Nephron progenitor cell (in vitro differentiated cells): ENCODE measurements at places on chromosomes 4 and X.

GRCh38 chr4:2255501-2256155 is 6.3 kb downstream of the MXD4 start:
- DNase-seq, result no peak

GRCh38 chrX:106706466-106706865 is 20.0 kb upstream of the RNF128 start:
- DNase-seq, result no peak

GRCh38 chr4:122083989-122084388 is 68.1 kb upstream of the BLTP1 start:
- DNase-seq, result no peak

DNA sequence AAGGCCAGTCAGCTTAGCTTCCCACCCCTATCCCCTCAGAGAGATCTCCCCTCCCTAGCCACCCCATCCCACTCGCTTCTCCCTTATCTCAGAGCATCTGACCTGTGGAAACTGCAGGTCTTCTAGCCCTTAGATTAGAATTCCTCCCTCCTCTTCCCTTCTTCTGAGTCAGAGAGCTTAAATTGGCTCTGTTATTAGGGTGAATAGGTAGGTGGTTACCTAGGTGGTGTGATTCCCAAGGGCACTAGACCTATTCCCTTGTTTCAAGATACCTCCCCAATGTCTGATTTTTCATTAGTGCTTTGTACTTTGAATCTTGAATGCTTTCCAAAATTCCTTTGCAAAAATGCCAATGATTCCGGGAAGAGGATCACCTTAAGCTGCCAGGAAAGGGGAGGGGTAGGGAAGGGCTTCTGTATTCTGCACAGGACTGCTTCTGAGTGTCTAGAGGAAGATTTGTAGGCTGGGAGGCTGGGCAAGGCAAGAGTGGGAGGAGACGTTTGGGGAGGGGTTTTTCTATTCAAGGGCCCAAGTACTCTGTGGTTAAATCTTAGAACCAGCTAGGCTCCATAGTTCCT is 24.5 kb upstream of the MSN start:
- no peak for DNase-seq

DNA sequence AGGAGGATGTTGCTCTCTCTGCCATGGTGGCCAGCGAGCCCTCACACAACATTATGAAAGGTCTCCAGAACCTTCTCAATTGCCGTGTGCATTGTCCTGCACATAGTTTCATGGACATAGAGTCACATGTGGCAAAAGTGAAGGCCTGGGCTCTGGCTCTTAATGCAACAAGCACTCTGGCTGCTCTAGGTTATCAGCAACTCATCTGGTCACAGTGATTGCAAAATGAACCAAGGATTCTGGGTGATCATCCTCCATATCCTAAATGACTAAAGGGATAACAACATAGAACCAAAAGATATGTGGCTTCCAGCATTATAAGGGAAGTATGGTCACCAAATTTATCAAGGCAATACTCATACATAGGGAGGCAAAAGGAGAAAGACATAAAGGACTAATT is 175.2 kb downstream of the MGST2 start:
- no peak for DNase-seq

DNA sequence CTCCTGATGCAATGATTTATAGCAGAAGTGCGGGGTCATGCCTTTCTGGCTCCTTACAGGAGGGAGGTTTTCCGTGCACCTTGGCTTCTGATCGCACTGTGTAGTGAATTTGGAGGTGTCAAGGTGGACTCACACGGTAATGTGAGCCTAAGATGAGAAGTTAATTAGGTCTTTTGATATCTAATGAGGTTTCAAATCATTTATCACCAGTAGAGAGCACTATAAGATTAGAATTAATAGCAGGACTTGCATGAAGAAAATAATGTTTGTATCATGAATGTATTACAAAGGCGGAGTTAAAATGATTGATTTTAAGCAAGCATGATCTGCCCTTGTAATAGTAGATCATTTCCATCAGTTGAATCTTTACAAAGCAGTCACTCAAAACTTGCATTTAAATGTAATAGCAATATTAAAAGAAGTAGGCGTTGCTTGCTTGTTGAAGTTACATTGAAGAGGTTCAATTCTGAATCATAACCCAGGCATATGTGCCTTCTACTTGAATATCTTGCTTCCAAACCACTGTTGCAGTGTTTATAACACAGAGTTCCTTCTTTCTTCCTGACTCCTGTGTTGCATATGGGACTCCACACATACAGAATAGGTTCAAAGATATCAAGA is 152.1 kb downstream of the FMR1NB start:
- peak; percentile 4 for DNase-seq

- DNase-seq, result no peak
Observed at GRCh38 chrX:45628041-45628440, 427.4 kb upstream of the DIPK2B start.

DNA sequence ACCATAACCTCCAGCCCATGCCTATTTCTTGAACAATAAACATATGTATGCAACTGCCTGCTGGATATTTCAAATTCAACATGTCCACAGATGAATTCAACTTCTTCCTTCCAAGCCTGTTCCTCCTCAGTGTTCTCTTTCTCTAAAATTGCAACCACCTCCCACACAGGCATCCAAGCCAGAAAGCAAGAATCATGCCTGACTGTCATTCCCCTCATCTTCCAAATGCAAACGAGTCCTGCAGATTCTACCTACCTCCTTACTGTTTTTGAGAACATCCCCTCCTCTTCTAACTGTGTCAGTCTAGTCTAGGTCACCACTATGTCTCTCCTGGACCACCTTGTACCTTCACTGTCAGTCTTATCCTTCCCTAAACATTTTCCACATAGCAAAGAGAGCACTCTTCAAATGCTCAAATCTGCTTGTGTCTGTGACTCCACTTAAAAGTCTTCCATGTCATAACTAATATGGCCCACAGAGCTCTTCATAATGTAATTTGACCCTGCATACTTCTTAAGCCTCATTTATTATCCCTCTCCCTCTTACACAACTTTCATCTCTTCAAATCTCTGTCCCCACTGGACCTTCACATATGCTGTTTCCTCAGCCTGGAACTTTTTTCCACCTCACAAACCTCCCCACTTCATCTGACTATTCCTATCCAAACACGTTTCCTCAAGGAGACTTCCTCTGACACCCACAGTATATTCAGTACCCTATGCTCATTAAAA is 25.7 kb downstream of the MAPK10 start:
- DNase-seq, result no peak

DNA sequence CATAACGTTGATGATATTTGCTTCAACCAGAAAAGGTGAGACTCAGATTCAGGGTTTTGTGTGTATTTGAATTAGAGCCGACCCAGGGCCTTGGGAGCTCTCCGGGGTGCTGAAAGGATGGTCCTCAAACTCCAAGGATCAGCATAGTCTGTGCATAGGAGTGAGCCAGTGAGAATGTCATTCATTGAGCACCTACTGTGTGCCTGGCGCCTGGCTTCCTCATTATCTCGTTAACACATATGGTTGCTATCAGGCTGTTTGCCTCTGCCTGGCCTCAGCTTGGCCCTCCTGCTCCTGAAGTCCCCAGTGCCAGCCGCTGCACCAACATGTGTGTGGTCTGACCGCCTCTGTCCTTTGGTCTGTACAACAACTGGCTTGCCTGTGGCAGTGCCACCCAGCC is 25.1 kb upstream of the JAKMIP1 start:
- DNase-seq, result peak; percentile 84

GRCh38 chr4:149247164-149247563 is 568.5 kb downstream of the IQCM start:
- no peak for DNase-seq

DNA sequence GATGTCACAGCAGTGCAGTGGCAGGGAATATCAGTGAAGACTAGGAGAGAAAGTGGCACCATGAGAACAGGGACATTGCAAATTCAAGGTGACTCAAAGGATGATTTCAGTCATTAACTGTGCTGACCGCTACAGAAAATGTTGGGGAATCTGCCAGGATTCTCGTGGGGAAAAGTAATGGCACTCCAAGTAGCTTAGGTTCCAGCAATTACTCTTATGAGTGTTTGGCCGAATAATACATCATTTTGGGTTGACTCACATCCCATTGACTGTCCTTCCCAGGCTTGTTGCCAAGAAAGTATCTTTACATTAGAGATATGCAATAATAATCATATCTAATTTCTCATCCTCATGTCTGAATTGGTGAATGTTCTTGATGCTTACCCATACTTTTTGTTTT is 1411.1 kb upstream of the PCDH7 start:
- no peak for DNase-seq

GRCh38 chr4:183142571-183143550 is 43.8 kb downstream of the WWC2 start:
- no peak for DNase-seq

- no peak for DNase-seq
Observed at GRCh38 chr4:76449362-76449767, 14.3 kb downstream of the SHROOM3 start.

GRCh38 chr4:59704616-59705015 is 1495.5 kb upstream of the ADGRL3 start:
- DNase-seq, result no peak

GRCh38 chrX:124341396-124342132 is 4.8 kb upstream of the SH2D1A start:
- DNase-seq, result no peak
